Spinal cord (tissue), 10 donors: ENCODE measurements at places on chromosomes 12 and 14.

GRCh38 chr12:56267443-56268071 lies 815 bp downstream of the COQ10A start:
- DNase-seq: no peak

GRCh38 chr14:101318271-101318670 lies 243.0 kb upstream of the DIO3 start:
- DNase-seq: no peak

DNA sequence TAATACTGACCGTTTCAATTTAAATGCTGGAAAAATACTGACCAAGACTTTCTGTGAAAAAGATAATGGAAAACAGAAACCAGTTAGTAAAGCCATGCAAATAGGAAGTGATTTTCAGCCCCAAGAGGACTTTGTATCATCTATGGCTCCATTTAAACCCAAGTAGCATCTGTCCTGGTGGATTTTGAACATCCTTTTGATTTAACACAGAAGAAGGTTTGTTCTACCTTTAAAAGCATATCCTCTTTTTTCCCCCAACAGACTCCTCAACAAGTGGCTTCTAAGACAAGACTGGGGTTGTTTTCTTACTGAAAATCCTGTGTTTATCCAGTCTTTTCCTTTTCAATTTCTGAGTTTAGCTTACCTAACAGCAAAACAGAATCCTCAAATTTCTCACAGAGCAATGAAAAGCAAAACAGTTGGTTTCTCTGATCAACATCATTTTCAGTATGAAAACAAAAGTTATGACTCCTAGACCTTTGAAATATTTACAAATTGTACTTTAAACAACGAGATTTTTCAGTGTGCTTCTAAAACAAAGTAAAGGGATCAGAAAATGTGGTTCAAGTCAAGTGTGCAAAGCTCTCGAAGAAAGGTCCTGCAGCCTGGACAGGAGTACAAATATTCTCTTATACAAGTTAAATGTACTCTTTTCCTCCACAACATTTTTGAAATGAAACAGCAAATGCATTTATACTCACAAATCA lies 2.9 kb downstream of the PHLDA1 start:
- DNase-seq: no peak

DNA sequence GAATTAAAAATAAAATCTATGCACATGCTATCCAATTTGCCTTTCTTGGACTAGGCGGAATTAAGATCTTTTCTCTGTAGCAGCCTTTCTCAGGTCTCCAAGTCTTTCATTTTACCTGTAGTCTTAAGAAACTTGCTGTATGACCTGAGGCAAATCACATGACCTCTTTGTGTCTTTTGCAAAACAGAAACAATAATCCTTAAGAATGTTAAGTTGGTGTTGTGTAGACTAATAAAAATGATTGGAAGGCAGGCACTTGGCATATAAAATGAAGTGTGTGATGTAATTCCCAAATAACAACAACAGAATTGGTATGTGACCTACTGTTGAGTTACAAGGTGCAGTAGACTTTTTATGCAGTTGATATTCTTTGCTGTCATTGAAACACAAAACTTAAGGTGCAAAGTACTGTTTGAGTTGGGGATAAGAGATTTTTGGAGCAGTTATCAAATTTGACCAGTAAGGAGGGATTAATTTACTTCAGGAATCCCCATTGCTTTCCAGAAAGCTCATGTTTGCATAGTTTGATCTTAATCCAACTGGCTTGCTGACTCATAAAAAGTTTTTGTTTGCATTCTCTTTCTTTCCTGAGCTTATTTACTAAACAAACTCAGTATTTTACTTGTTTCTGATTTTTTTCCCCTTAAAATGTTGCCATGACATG lies 51.4 kb downstream of the SUSD6 start:
- no peak for DNase-seq

DNA sequence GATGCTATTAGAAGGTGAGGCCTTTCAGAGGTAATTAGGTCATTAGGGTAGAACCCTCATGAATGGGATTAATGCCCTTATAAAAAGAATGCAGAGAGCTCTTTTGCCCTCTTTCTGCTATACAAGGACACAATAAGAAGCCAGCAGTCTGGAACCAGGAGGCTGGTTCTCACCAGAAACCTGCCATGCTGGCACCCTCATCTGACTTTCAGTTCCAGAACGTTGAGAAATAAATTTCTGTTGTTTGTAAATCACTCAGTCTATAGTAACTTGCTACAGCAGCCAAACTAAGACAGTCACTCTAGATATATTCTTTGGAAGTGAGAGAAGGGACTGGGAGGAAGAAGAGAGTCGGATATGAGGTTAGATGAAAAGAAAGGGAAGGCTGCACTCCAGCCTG lies 125.0 kb upstream of the MYF6 start:
- no peak for DNase-seq

DNA sequence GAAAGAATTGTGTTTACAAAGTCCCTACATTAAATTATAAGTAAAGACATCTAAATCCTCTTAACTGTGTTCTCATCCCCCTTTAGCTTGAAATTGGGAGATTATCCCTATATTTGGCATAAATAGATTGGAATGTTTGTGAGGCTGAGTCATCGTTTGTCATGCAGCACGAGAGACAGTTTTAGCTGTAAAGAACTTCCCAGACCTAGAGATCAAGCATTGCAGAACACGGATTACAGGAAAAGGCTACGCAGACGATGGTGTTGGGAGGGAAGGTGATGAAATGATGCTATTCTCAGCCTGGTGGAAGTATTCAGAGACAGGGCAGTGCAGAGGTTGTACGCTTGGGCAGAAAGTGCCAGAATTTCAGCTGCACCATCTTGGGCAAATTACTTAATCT lies 93.8 kb downstream of the PTPRB start:
- DNase-seq: no peak

GRCh38 chr12:56377310-56377988 lies 14.8 kb upstream of the APOF start:
- DNase-seq: no peak

- no peak for DNase-seq
Measured at GRCh38 chr12:66596199-66596598, 82.7 kb downstream of the GRIP1 start.

DNA sequence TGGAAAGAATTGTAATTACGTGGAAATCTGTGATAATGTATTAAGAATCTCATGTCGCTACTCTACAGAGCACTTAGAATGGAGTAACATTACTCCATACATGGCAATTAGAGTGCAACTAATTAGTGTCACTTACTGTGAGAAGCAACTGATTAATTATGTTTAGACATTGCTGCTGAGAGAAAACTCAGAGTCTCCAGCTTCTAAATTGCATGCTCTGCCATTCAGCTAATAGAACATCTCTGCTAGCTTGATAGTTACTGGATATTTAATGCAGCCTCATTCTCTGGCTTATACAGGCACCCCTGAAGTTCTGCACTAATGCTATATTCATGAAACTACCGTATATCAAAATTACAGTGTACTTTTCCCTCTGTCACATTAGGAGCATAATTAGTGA lies 338.4 kb downstream of the ADAMTS20 start:
- DNase-seq: no peak

DNA sequence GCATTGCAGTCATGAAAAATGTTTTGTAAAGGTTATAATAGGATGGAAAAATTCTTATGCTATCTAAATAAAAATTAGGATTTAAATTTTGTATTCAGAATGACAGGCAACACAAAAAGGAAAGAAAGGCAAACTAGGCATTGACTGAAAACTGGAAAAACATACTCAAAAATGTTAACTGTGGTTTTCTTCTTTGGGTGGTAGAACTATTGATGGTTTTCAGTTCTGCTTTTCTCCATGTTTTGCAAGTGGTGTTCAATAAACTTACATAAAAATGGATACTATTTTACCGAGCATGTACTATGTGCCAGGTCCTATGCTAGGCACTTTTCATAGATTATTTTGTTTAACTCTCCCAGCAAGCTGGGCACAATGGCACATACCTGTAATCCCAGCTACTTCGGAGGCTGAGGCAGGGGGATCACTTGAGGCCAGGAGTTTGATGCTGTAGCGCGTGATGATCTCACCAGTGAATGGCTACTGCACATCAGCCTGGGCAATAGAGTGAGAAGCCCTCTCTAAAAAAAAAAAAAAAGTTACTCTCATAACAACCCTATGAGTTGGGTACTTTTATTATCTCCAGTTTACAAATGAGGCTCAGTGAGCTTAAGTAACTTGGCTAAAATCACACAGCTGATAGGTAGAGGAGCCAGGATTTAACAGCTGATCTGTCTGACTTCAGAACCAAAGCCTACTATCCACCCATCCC lies 26.3 kb upstream of the TCP11L2 start:
- DNase-seq: no peak

GRCh38 chr12:53345486-53346188 lies 9.5 kb upstream of the SP7 start:
- no peak for DNase-seq

DNA sequence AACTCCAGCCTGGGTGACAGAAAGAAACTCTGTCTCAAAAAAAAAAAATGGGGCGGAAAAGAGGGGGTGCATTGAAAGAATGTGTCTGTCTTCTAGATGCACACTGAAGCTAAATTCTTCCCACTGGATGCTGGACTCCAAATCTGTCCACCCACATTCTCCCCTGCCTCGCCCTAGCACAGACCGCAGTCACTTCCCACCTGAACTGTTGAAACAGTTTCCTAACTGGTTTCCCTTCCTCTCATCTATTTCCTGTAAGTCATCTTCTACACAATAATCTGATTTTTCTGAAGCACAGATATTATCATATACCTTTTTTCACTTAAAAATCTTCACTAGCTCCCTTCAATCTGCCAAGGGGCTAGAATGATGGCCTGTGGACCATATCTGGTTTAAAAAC lies 1.5 kb upstream of the HCAR1 start:
- no peak for DNase-seq

- no peak for DNase-seq
Measured at GRCh38 chr12:89817501-89818226, 109.0 kb upstream of the ATP2B1 start.

DNA sequence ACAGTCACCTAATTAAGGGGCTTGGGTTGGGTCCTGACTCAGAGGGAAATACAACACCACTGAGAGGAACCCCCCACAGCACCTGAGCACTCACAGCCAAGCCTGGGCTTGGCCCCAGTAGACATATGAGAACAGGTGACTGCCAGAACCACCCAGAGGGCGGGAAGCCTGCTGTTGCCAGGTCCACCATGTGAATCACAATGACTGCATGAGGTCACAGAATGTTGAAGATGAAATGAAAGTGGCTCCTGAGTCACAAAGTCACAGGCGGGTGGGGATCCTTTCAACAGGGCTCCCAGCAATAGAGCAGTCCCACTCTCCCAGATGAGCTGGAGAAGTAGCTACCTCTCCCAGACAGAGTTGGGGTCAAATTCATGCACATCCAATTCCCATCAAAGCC lies at the start of gene LRRC74A:
TSS of gene LRRC74A (plus strand) at position 287 of the 400 bp plus-strand sequence. CDS start 290 bp downstream, outside the sequence.
- no peak for DNase-seq

DNA sequence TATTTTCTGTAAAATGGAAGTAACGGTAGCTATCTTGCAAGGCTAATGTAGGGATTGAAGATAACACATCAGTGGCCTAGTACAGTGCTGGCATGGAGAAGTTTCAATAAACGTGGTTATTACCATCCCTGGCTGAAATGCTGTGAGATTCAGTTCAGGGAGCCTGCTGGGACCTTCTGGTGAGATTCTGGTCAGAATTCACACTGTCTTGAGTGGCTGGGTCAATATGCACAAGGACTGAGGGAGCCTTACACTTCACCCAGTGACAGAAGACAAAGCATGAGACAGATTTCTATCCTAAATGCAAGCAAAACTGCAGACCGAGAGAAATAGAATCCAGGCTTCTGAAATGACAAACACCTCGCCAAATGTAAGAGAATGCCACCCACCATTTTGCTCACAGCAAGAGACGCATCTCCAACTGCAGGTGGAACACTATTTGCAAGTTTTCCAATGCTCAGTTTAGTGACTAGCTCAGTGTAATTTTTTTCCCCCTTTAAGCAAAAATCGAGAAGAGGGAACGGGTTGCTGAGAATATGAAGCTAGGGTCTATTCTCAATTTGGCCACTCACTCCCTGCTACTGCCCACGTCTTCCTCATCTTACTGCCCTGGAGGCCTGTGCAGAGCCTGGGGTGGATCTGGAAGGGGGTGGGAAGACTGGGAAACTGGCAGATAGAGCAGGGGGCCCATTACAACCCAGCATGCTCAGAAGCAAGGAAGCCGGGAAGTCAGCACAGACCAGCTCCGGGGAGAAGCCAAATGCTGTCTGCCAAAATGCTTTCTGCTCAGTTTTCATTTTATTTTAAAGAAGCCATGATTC lies 201.3 kb downstream of the TTC7B start:
- no peak for DNase-seq

DNA sequence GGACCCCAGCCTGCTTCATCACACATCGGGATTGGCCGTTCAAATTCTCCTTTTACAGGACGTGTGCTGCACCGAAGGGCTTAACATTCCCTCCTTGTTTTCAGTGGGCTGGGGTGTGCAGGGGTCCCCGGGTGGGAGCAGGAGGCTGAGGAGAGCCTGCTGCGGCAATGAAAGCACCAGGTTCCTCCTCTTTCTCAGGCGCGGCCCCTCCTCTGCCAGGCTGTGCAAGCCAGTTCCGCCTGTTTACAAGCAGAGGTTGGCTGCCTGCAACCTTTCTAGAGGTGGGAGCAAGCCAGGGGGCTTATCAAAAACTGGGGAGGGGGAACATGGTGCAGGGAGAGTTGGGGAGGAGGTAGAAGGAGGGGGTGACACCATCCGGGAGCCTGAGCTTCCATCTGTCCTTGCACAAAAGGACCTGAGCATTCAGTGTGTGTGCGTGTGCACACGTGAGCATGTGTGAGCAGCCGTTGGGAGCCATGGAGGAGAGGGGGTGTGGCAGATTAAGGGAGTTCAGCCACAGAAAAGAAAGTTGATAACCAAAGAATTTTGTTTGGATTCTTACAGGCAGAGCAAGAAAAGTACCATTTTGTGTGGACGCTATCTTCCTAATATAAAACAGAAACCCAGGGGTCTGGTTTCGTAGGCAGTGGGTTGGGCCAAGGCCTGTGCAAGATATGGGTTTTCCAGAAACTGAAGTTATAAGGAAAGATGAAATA lies 108.8 kb upstream of the RFLNA start:
- DNase-seq: peak; percentile 50

- no peak for DNase-seq
Measured at GRCh38 chr14:57326253-57326652, 57.5 kb downstream of the AP5M1 start.

GRCh38 chr12:15757553-15758255 lies 31.5 kb downstream of the EPS8 start:
- DNase-seq: no peak

DNA sequence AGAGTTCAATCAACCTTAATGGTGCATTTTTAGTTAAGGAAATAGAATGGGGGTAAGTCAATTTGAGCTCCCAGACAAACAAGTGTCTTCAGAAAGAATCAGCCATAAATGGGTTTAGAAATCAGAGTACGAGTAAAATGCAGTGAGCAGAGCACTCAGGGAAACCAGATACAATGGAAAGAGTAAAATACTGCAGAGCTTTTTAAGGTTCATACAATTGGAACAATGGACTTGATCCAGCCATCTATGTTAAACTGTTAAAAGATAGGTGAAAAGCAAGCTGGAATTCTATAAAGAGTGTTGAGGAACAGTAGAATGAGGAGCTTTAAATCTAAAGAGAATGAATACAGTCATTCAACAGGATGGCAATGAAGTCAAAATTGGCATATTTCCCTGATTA lies 23.8 kb upstream of the PCNX4 start:
- DNase-seq: no peak
